ENCODE measurements at places on chromosomes 3 and 15.

DNA sequence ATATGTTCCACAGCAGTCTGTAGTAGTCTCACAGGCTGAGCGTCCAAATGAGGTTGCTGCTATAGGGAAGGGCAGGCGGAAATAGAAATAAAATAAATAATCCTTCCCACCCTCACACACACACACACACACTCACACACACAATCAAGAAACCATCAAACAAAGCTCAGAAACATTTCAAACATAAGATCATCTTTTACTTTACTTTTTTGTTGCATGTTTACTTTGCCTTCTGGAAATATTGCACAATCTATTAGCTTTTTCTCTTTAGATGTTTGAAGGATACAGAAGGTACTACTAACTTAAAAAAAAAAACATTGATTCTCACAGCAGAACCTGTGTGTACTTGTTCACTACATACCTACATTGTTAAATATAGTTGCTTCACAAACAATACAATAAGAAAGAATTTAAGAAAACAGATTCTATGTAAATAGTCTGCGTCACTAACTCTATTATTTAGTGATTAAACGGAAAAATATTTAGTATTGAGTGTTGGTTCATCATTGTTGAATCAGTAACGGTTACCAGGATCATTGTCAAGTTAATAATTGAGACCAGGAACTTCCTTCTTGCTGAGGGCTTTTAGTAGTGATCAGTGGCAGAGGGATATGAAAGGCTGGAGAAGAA, 20.5 kb downstream of the ALCAM start:
- DNase-seq, result no peak

DNA sequence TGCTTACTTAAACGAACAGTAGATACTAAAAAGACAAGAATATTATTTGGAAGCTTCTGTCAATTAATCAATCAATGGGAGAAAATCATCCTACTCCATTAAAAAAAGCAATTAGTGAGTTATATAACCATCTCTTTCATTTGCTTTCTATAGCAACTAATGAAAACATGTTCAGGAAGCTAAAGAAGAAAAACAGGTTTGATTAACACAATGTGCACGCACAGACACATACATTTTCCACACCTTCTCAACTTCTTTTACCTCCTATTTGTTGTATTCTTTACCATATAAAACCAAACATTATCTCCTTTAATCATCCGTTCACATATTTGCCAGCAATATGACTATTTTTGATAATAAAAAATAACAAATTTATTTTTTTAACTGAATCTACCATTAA, 111.3 kb downstream of the GBE1 start:
- DNase-seq, result no peak

DNA sequence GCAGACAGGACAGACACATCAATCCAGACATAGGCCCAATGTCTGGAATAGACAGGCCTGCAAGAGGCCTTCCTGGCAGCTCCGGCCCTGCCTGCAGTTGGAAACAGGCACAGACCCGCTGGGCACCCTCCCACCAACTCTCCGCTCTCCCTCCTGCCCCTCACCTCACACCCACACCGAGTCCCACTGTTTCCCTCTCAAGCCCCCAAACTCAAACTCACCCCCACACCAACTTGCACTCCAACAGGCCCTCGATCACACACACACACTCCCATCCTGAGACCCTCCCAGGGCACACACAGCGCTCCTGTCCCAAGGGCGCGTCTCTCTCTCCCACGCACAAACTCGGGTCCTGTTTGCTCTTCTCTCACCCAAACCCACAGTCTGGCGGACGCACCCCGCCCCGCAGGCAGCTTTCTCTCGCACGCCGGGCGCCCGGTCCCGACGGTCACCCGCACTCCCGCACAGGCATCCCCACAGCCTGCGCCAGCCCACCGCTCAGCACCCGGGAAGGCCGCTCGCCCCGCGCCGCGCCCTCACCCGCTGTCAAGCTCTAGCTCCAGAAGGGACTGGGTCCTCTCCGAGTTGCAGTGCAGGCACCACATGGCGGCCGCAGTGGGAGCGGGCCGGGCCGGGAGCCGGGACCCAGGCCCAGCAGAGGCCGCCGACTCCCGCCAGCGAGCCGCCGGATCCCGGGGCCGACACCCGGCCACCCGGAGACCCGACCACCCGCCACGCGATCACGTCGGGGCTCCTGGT, 106.2 kb downstream of the IQSEC1 start:
- DNase-seq, result no peak

DNA sequence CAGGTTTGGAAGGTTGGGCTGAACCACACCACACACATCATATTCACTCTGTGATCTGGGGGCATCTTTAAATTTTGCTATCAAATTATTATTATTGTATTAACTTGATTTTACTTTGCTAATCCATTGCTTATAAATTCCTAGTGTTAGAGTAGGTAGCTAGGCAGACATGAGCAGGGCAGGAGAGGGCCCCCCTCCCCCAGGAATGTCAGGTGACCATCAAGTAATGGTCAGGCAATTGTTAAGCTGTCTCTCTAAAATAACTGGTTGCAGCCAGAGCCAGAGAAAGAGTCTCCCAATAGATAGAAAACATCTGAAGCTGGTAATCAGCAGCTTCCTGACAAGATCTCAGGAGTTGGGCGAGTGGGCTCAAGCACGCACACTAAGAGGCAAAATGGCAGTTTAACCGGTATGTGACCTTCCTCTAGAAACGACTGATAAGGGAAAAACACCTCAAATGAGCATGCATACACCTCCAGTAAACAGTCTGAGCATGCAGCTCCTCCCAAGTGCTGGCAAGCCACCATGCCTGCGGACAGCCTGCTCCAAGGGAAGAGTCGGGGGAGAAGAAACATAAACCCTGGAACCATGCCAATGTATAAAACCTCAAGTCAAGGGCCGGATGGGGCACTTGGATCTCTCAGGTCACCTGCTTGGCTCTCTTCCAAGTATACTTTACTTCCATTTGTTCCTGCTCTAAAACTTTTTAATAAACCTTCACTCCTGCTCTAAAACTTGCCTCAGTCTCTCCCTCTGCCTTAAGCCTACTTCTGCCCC, 3.1 kb upstream of the CXCR6 start:
- no peak for DNase-seq

GRCh38 chr15:42131826-42132806, 24.3 kb downstream of the PLA2G4F start:
- DNase-seq, result no peak

DNA sequence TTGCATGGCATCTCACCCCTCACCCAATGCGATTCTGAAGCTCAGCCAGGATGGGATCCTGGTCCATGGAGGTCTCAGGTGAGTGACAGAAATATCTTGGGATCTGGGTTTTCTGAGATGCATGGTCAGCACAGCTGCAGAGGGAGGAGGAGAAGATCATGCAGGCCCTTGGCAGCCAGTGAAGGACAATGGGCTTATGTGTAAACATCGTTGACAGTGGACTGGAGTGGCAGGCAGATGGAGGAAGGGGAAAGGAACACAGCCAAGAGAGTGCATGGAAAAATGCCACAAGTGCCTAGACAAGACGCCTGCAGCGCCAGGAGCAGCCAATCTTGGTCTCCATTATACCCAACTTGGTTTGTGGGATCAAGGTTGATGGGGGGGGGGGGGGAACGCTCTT, 347.9 kb downstream of the MCTP2 start:
- no peak for DNase-seq

GRCh38 chr15:52658955-52659354, 20.2 kb downstream of the ATOSA start:
- no peak for DNase-seq

DNA sequence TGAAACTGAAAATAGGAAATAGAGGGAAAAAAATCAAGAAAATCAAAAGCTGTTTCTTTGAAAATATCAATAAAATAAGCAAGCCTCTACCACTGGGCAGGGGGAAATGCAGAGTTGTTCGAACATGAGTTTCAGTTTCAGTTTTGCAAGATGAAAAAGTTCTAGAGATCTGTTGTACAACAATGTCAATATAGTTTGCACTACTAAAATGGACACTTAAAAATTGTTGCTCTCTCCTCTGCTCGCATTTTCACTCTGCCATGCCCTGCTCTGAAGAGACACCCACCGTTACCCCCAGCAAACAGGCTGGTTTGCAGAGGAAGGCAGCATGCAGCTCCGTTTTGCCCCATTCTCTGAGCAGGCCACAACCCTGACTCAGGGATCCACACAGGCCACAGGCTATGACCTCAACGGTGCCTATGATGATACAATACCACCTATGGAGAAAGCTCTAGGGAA, 64.5 kb downstream of the ZNF148 start:
- DNase-seq, result peak; percentile 19

GRCh38 chr3:193772422-193772763, 179.4 kb downstream of the OPA1 start:
- DNase-seq, result no peak
